H1 (cell line): ENCODE measurements at places on chromosomes 5 and 9. TPM values are rescaled to one million over a fixed set of nuclear protein-coding genes. Genes with fewer than 3 reads are reported as not detected.

- DNase-seq, result no peak
Measured at GRCh38 chr9:90180381-90180780, 462.2 kb downstream of the DIRAS2 start.

GRCh38 chr5:124905256-124906130, 159.1 kb upstream of the ZNF608 start:
- DNase-seq, result no peak

DNA sequence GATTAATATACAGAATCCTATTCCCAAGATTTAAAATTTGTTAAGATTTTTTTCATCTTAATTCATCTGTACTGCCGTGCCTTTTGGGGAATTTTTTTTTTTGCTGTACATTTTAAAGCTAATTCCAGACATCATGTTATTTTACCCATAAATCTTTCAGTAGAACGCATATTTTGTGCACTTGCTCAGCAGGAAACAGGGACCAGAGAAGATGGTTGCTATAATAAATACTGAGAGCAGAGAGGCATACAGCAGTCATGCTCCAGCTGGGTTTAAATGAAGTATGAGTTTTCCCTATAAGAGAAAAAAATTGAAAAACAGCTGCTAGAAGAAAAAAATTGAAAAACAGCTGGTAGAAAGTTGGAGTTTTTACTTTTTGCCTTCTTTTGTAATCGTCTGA, 196.9 kb upstream of the PUM3 start:
- no peak for DNase-seq

- no peak for DNase-seq
Measured at GRCh38 chr9:126287166-126287866, 39.3 kb upstream of the MVB12B start.

- no peak for DNase-seq
Measured at GRCh38 chr5:177489119-177489716, 8.2 kb downstream of the PDLIM7 start.

NUDT12 gene
- polyA plus RNA-seq, result 3.0 and 3.6 TPM in 2 replicates

GRCh38 chr5:173231996-173232498, 3.0 kb downstream of the NKX2-5 start:
- DNase-seq, result no peak

GRCh38 chr5:75192804-75193203, 43.9 kb downstream of the ANKRD31 start:
- no peak for DNase-seq
